ENCODE measurements at places on chromosomes 3 and 15. TPM values are rescaled to one million over a fixed set of nuclear protein-coding genes. Genes with fewer than 3 reads are reported as not detected.
A peak's percentile ranks its signal among the peaks of the same experiment; 100 is the strongest.

GRCh38 chr15:96052154-96052553 lies 278.3 kb upstream of the NR2F2 start:
- DNase-seq: no peak

RPL39L gene
- 8.2 TPM for total RNA-seq

- no peak for DNase-seq
Observed at GRCh38 chr3:149278911-149279310, 54.5 kb downstream of the TM4SF18 start.

GRCh38 chr3:16423947-16424673 lies 89.4 kb downstream of the RFTN1 start:
- DNase-seq: no peak

CFAP92 gene
- 0.73 TPM for total RNA-seq

DNA sequence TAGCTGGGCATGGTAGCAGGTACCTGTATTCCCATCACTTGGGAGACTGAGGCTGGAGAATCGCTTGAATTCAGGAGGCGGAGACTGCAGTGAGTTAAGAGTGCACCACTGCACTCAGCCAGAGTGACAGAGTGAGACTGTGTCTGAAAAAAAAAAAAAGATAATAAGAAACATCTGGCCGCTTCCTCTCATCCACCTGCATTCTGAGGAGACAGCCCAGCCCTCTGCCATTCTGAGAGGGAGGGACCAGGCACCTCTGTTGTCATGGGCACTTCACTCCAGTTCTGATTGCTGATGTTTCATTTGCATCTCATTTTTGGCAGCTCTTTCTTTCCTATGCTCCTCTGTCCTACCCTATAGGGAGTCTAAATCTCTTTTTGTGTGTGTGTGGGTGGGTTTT lies 36.4 kb upstream of the GSK3B start:
- DNase-seq: no peak

SLC28A2 gene
- not detected for total RNA-seq

- DNase-seq: no peak
Observed at GRCh38 chr15:56948000-56948763, 29.7 kb downstream of the TCF12 start.

COX5A gene
- total RNA-seq: 817 TPM

DNA sequence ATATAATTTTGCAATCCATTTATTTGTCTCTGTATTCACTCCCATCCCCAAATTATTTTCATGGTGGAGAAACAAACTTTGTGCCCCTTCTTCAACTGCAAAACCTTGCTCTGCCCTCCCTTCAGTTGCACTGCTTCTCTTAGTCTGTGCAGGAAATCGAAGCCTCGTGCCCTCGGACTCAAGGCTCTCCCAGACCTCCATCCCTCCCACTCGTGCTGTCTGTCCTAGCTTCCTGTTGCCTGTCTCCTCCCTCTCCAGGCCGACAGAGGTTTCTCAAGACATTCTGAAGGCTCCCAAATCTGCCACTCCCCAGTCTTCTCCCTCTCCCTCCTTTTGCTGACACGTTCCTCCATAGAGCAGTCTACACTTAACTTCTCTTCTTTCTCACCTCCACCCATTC lies 177.6 kb downstream of the PDZRN3 start:
- no peak for DNase-seq

TRAIP gene
- total RNA-seq: 1.4 TPM

- DNase-seq: no peak
Observed at GRCh38 chr15:45981625-45982024, 346.8 kb downstream of the SQOR start.

ERICH6 gene
- total RNA-seq: not detected

DNA sequence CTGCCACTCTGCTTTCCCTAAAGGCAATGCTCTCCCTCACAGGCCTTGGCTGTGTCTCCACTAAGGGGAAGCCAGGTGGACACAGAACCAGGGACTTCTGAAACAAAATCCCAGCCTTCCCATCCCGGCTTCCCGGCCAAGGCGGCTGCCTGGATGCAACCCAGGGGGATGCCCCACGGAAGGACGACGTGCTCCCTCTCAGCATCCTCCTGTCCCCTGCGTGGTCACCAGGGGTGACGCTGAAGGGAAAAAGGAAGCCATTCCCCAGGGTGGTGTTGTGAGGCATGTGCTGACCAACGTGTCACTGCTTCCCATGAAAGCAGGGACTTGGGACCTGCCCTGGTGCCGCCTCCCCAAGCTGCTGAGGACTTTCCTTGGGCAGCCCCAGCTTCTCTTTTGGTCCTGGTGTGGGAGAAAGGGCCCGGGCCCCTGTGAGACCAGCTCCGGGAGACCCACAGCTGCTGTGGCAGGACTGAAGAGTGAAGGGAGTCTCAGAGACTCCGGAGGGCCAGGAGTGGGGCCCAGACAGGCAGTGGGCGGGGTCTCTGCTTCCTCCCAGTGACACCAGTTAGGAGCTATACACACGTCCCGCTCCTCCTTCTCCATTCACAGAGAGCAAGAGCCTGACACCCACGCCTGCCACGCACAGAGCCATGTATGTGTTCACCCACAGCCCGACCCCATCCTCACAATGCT lies 139.2 kb downstream of the NUP210 start:
- no peak for DNase-seq

DNA sequence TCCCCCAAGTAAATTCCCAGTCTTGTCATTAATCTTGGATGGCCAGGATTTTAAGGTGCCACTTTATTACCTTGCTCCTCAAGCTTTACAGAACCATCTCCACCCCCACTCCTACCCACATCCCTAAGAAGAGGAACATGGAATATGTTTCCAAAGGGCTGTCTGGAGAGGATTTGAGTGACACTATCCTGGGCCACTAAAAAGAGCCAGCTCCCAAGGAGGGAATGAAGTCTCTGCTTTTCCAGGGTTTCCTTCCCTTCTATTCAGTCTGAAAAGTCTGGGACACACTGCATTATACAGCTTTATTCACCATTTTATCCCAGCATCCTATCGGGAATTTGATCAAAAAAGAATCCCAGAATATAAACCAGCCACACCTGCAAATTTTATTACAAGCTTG lies 35.6 kb upstream of the MECOM start:
- no peak for DNase-seq

DNA sequence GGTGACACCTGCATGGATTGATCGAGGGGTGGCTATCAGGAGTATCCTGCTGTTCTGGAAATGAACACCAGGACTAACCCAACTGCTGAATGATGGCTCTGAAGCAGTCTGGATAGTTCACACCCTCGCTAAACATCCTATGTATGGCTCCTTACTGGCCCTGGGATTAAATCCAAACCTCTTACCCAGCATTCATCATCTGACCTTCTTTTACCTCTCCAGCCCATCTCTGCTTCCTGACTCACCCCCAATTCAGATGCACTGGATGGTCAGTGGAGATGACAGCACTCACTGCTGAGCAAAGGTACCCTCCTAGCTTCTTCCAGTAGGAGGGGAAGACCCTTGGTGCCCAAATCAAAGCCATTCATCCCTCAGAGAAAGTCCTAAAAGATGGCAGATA lies 235.2 kb upstream of the TRIM42 start:
- no peak for DNase-seq

LNP1 gene
- 2.8 TPM for total RNA-seq

- DNase-seq: peak; percentile 37
Observed at GRCh38 chr3:169218314-169218983, 445.1 kb downstream of the MECOM start.

DNA sequence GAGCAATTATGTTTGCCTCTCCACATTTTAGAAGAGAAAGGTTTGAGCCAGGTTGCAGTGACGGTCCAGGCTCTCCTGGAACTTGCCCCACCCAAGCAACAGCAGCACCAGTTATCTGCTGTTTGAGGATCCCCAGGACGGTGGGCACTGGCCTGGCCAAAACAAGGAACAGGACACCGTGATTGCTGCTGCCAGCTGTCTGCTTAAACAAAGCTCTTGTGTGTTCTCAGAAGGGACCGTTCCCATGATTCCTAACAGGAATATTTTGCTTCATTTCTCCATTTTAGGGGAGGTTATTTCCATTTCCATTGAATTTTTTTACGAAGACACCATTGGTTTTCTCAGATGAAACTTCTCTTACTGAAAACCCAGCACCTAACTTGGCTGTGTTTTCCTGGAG lies 66.4 kb upstream of the RPL35A start:
- no peak for DNase-seq

DNA sequence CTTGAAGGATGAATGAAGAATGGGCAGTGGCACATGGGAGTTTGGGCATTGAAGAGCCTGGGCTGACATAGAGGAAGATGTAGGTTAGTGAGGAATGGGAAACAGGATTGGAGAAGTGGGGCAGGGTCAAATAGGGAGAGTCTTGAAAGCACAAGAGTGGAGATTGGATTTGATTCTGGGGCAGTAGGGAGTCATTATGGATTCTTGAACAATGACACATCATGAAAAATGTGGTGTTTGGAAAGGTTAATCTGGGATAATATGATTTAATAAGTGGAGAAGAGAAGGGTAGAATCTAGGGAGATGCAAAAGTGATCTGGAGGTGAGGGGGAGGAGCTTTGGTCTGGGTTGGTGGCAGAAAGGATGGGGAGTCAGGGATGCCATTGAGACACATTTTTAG lies 45.4 kb upstream of the ROPN1 start:
- no peak for DNase-seq

DNA sequence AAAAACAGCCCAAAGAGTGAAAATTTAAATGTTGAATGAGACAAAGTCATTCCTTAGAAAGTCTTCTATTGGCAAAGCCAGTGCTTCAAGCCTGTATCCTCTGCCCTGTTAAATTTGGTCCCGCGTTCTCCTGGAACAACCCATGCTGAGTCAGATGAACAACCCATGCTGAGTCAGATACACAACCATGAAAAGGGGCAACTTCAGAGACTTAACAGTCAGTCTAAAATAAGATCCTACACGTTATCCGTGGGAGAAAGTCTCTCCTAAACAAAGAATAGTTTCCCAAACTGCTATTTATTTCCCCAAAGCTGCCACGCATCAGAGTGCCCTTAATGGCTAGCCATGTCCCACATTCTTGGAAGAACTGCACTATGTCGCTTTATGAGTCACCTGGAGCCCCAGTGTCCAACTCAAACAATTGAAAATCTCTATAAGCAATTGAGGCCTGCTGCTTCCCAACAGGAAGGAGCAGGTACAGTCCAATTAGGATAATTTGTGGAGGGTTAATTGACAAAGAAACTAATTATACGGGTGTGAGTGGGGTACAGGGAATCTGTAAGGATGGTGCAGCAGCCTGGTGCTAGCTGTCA lies 66.1 kb downstream of the WHAMM start:
- DNase-seq: no peak

SPINK8 gene
- not detected for total RNA-seq

- DNase-seq: no peak
Observed at GRCh38 chr15:62986948-62987347, 55.6 kb upstream of the TPM1 start.

- no peak for DNase-seq
Observed at GRCh38 chr3:147361454-147362420, 44.6 kb downstream of the ZIC4 start.

DNA sequence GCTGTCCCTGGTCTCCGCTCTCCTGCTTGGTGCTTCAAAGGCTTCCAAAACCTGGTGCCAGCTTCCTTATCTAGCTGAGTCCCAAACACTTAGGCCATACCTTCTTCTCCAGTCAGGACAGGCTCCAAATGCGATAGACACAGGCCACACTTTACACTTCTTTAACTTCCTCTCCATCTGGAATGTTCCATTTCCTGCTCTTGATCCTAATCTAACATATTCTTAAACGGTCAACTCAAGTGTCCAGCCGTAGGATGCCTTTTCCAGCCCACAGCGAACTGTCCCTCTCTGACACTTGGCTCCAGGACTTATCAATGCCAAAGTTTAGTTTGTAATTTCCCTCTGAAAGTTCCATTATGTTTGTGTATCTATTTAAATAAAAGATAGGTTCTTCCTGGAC lies 19.2 kb upstream of the PLA2G4F start:
- no peak for DNase-seq

SCN11A gene
- total RNA-seq: not detected

CKMT1A gene
- 1.7 TPM for total RNA-seq

BFSP2 gene
- not detected for total RNA-seq

GRCh38 chr3:60355825-60356224 lies 895.4 kb downstream of the FHIT start:
- DNase-seq: no peak

GRCh38 chr3:111227216-111227615 lies 155.6 kb downstream of the NECTIN3 start:
- DNase-seq: no peak

CYP1A2 gene
- total RNA-seq: 0.12 TPM

- no peak for DNase-seq
Observed at GRCh38 chr3:123758081-123758564, 126.0 kb downstream of the MYLK start.

DNA sequence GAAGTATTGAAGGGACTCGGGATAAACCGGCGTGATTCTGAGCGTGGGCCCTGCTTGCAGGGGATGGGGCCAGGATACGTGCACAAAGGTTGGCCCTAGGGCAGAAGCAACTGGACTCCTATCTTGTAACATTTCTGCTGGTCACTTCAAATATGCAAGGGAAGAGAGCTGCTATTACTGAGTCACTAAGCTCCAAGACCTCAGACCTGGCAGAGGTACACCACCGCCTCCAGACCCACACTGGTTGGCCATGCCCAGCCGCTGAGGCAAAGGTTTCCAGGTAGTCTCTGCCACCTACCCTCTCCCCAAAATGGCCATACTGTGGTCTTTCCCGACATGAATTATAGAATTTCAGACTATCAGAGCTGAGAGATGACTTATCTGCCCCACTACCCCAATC lies 13.4 kb upstream of the STRA6 start:
- no peak for DNase-seq

DNA sequence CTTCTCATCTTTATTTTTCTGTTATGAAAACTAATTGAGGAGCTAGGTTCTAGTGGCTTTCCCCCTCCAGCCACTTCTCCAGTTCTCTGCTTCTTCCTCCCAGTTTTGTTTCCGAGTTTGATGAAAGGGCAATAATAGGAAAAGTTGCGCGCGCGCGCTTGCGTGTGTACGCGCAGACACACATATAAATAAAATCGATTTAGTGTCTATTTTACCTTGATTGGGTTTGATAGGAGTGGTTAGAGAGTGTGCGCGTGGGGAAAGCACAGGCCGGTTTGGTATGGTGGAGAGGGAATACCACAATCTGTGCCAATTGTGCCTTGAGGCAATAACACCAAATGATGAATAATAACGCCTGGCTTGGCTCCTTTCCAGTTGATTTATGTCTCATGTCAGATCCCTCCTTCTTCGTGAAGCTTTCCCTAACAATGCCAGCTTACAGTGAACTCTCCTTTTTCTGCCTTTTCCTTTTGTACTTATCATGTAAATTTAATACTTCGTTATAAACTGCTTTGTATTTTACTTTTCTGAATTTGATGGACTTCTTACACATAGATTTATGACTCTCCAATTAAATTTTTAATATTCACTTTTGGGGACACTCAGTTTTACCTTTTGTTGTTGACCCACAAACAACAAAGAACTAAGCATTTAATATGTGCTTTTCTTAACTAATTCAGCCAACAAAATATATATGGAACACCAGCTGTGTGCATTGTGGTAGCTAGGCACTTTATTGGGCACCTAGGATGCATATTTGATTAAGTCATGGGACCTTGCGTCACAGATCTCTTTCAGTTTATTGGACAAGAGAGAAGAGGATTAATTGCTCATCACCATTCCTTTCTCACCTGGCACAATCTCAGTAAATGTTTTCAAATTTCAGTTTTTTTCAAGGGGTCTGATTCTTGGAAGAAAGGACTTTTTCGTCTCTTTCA lies 1.7 kb downstream of the TIPARP start:
- peak; percentile 41 for DNase-seq

KCNMB2 gene
- total RNA-seq: 7.8 TPM

GRCh38 chr3:15081960-15082664 lies 16.8 kb downstream of the RBSN start:
- DNase-seq: no peak

ARGFX gene
- total RNA-seq: not detected

DLL4 gene
- 9.2 TPM for total RNA-seq

- DNase-seq: no peak
Observed at GRCh38 chr3:142896201-142896755, 7.4 kb upstream of the PCOLCE2 start.

GRCh38 chr3:38590521-38590920 lies 59.0 kb downstream of the SCN5A start:
- DNase-seq: no peak
